Activated CD8-positive, alpha-beta T cell treated with anti-CD3 and anti-CD28 coated beads for 36 hours (primary cell): ENCODE measurements at places on chromosomes 7 and 10. TPM values are rescaled to one million over a fixed set of nuclear protein-coding genes. Genes with fewer than 3 reads are reported as not detected.

OR6V1 gene
- total RNA-seq: not detected

MYL10 gene
- not detected for total RNA-seq

SPRN gene
- not detected for total RNA-seq

ANXA8 gene
- total RNA-seq: not detected

ITIH5 gene
- total RNA-seq: not detected

C10orf62 gene
- not detected for total RNA-seq

GLI3 gene
- not detected for total RNA-seq

KCNMA1 gene
- 0.18 TPM for total RNA-seq

CRYGN gene
- total RNA-seq: 0.16 TPM

SORCS1 gene
- total RNA-seq: not detected

FANK1 gene
- total RNA-seq: 0.58 TPM

CALCR gene
- total RNA-seq: not detected

ACADSB gene
- total RNA-seq: 20.7 TPM

DNA sequence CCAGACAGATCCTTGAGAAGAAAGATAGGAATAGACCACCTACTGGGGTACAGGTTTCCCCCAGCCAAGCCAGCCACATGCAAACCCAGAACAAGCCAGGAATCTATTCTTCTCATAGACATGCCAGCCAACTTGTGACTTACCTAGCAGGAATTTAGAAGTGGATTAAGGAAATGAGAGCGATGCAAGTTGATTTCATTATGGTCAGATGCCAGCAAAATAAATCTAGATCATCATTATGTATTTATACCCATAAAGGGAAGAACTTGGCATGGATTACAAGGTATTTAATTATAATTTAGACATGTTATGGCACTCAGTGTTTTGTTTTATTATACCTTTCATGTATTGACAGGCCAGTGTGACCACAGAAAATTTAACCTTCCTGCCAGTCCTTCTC lies 32.8 kb downstream of the SLC35G1 start:
- no peaks in the 10 kb centered on the region for H3K27me3 ChIP-seq
- DNase-seq: no peak
- no peaks in the 10 kb centered on the region for H3K36me3 ChIP-seq
- no peak overlapping the region for H3K4me3 ChIP-seq
- no peak overlapping the region for H3K27ac ChIP-seq
- no peaks in the 10 kb centered on the region for H3K4me1 ChIP-seq

DNA sequence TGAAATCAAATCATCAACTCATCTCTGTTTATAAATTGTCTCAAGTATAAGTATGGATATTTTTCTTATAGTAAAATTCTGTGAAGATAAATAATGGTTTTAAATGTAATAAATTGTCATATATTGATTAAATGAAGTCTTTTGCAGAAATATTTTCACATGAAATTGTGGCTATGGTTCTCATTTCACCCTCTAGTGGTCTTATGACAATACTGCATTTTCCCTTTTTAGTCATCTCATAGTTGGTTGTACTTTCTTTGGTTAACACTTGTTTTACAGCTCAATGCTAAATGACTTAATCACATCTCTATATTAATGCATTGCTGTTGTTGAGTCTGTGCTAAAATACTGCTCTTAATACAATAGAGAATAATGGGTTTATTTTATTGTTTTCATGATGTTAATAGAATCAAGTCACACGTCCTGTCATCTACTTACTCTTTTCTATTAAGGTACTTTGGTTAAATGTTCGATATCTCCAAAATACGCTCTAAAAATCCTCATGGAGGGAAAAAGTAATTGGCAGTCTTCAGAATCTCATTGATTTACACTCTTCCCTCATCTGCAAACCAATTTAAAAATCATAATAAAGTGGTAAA lies 38.0 kb upstream of the CACNA2D1 start:
- H3K4me3 ChIP-seq: no peak overlapping the region
- no peak for DNase-seq
- H3K27me3 ChIP-seq: no peaks in the 10 kb centered on the region
- H3K4me1 ChIP-seq: no peaks in the 10 kb centered on the region
- H3K36me3 ChIP-seq: no peaks in the 10 kb centered on the region

DNA sequence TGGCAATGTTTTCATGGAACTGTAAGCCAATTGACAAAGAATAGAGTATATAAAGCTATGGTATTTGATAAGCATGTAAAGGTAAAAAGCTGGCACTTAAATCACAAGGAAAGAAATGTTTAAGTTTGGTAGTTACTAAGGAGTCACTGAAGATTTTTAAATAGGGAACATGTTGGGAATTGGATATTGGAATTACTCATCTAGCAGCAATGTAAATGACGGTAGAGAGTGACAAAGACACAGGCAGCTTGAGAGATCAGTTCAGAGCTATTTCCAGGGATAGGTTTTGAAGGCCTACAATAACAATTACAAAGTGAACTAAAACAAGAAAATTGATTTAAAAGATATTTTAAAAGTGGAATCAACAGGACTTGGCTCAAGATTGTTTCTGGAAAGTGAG lies 36.8 kb downstream of the SP8 start:
- no peak overlapping the region for H3K27ac ChIP-seq
- no peaks in the 10 kb centered on the region for H3K4me1 ChIP-seq
- H3K36me3 ChIP-seq: no peaks in the 10 kb centered on the region
- no peak for DNase-seq

DNA sequence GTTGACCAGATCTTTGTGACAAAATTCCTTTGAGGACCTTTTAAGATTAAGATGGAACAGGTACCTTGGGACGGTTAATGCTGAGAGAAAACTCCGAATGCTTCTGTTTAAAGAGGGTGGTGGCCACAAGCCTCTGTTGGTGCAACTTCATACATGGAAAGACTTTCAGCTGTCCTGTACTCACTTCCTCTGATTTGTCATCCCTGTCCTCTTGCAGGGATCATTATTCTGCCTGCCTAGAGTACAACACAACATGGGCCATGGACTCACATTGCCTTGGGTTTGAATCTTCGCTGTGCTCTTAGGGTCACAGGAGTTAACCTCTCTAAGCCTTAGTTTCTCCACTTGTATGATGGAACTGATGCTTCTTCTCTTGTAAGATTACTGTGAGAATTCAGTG lies 75.1 kb downstream of the ENTPD1 start:
- no peak for DNase-seq
- H3K27ac ChIP-seq: peak overlapping the region; percentile 85
- H3K27me3 ChIP-seq: no peaks in the 10 kb centered on the region
- H3K4me3 ChIP-seq: peak overlapping the region; percentile 70

GRCh38 chr10:129971381-129972144 lies 7.5 kb upstream of the EBF3 start:
- no peaks in the 10 kb centered on the region for H3K36me3 ChIP-seq
- DNase-seq: peak; percentile 64
- H3K4me1 ChIP-seq: peaks cover 11% of the 10 kb centered on the region
- peaks cover 62% of the 10 kb centered on the region for H3K27me3 ChIP-seq
- H3K4me3 ChIP-seq: no peak overlapping the region

DNA sequence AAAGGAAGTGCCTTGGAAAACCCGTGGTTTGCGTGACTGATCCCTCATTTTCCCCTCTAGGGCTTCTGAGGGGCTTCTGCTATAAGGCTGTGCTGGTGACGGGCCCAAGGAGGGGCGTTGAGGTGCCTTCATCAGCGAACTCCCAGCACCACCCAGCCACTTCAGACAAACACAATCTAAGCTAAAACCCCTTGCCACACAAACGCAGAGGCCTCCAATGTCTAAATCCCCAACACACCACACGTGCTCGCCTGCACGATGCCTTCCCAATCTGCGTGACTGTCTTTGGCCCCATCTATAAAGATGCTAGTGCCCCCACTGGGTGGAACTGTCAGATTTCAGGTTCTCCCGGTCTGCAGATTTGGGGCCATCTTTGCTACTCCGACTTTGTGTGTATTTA lies 4.1 kb upstream of the GAD2 start:
- H3K27ac ChIP-seq: no peak overlapping the region
- peaks cover 57% of the 10 kb centered on the region for H3K27me3 ChIP-seq
- no peaks in the 10 kb centered on the region for H3K36me3 ChIP-seq
- no peak overlapping the region for H3K4me3 ChIP-seq
- H3K4me1 ChIP-seq: peaks cover 22% of the 10 kb centered on the region
- DNase-seq: no peak

DNA sequence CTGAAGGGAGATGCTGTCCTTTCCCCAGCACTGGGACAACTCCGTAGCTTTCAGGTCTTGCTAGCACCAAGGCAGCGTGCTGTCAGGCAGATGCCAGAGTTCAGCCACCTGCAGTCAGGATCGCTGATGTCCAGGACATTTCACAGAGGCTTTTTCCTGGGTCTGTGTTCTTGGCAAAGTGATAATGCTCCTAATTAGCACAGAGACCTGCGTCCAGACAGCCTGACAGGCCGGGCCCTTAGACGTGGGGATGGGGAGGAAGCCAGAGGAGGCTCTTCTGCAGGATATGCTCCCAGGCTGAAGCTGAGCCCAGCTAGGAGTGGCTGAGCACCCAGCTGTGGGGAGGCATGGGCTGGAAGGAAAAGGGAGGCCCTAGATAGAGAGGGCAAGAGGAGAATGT lies 82.5 kb upstream of the TBX20 start:
- no peak overlapping the region for H3K27ac ChIP-seq
- no peaks in the 10 kb centered on the region for H3K36me3 ChIP-seq
- no peaks in the 10 kb centered on the region for H3K4me1 ChIP-seq
- peaks cover 1% of the 10 kb centered on the region for H3K27me3 ChIP-seq
- no peak for DNase-seq
- H3K4me3 ChIP-seq: no peak overlapping the region

GRCh38 chr10:110074298-110074697 lies 66.5 kb downstream of the ADD3 start:
- peaks cover 2% of the 10 kb centered on the region for H3K36me3 ChIP-seq
- peak; percentile 43 for DNase-seq
- peak overlapping the region; percentile 79 for H3K27ac ChIP-seq
- no peaks in the 10 kb centered on the region for H3K27me3 ChIP-seq
- H3K4me3 ChIP-seq: no peak overlapping the region

- H3K36me3 ChIP-seq: no peaks in the 10 kb centered on the region
- peaks cover 22% of the 10 kb centered on the region for H3K4me1 ChIP-seq
- DNase-seq: peak; percentile 48
- H3K4me3 ChIP-seq: peak overlapping the region; percentile 38
- H3K27me3 ChIP-seq: peaks cover 11% of the 10 kb centered on the region
- H3K27ac ChIP-seq: peak overlapping the region; percentile 50
Observed at GRCh38 chr10:70494966-70495365, 16.4 kb downstream of the PALD1 start.

DNA sequence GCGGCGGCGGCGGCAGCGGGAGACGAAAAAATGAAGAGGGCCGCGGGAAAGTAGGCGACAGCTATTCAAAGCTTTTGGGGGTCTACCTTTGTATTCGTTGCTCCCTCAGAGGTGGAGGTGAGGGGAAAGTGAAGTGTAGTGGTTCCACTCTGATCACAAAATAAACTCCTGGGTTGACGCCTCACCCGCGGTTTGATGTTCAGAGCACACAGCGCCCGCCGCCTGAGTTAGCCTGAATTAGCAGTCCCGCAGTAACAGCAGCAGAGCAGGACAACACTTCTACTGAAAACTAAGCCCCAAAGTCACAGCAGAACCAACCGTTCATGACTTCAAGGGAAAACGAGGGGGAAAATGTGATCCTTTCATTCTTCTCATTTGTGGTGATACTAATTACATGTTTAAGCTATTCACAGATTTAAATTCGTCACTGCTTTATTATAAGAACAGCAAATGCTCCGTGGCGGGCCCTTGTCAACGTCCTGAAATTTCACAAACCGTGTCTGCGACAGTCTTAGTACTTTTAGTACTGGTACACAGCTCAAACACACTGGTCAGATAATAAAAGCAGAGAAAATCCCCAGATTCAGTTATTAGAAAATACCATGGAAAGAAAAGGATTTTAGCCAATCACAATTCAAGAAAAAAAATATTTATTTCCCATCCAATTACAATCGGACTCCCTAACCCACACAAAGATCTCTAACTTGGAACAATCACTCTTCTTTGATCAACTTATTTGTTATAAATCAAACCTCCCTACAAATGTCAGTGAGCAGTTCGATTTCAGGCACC lies 563 bp upstream of the JMJD1C start:
- peak; percentile 53 for DNase-seq
- H3K27ac ChIP-seq: peak overlapping the region; percentile 58
- peak overlapping the region; percentile 94 for H3K4me3 ChIP-seq
- no peaks in the 10 kb centered on the region for H3K27me3 ChIP-seq
- no peaks in the 10 kb centered on the region for H3K36me3 ChIP-seq
- H3K4me1 ChIP-seq: peaks cover 23% of the 10 kb centered on the region

- H3K4me1 ChIP-seq: no peaks in the 10 kb centered on the region
- no peak for DNase-seq
- peaks cover 7% of the 10 kb centered on the region for H3K27me3 ChIP-seq
- no peak overlapping the region for H3K4me3 ChIP-seq
Observed at GRCh38 chr10:132485391-132485790, 52.2 kb upstream of the INPP5A start.

- no peak for DNase-seq
- no peaks in the 10 kb centered on the region for H3K27me3 ChIP-seq
- H3K27ac ChIP-seq: no peak overlapping the region
- H3K4me3 ChIP-seq: no peak overlapping the region
- H3K36me3 ChIP-seq: no peaks in the 10 kb centered on the region
Observed at GRCh38 chr10:121624836-121625486, 26.7 kb upstream of the FGFR2 start.

DNA sequence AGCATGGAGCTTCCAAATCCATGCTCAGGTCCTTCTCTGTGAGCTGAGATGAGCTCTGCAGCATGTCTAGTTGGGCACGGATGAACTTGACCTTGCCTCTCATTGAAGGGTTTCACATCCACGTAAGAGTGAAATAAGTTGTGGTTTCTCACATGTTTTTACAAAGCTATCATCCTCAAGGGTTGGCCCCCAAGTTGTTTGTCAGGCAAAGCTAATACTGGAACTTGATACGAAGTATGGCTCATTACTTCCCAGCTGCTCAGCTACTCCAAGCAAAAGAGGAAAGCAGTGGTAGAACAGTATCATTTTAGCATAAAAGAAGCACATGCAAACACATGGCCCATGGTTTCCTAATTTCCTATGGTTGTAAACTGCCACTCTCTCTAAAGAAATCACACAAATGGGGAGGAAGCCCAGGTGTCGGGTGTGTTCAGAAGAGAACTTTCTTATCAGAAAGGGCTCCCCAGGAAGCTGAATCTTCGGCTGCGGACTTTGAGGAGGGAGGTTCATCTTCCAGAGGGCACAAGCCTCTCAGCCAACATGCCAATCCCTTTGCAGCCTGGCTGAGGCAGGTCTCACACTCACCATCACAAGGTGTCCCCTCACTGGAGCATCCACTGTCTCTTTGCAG lies 45.3 kb downstream of the PDLIM1 start:
- peaks cover 9% of the 10 kb centered on the region for H3K27me3 ChIP-seq
- H3K36me3 ChIP-seq: no peaks in the 10 kb centered on the region
- H3K4me3 ChIP-seq: no peak overlapping the region
- no peak for DNase-seq

- peaks cover 14% of the 10 kb centered on the region for H3K27me3 ChIP-seq
- H3K27ac ChIP-seq: no peak overlapping the region
- no peak overlapping the region for H3K4me3 ChIP-seq
- H3K36me3 ChIP-seq: no peaks in the 10 kb centered on the region
- no peaks in the 10 kb centered on the region for H3K4me1 ChIP-seq
Observed at GRCh38 chr10:6875269-6875865, 295.3 kb upstream of the PRKCQ start.
